HCEC 1CT (cell line): ENCODE measurements at places on chromosomes 1 and 21.

DNA sequence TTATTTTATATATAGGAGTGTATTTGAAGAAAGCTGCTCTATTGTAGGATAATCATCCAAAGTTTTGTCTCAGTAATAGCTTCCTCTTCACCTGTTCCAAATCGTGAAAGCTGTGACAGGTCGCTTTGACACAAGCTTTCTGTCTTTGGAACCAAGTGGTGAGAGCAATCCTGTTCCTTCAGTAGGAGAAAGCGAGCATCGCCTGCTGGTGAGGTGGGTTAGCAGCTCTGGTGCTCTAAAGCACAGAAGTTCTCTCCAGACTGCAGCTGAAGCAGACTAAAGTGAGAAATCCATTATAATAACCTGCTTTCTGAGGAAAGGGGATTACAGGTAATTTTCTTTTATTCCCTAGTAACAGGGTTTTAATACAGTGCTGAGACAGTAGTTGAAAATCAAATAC is 803.8 kb downstream of the ADGRL2 start:
- no peak for DNase-seq

DNA sequence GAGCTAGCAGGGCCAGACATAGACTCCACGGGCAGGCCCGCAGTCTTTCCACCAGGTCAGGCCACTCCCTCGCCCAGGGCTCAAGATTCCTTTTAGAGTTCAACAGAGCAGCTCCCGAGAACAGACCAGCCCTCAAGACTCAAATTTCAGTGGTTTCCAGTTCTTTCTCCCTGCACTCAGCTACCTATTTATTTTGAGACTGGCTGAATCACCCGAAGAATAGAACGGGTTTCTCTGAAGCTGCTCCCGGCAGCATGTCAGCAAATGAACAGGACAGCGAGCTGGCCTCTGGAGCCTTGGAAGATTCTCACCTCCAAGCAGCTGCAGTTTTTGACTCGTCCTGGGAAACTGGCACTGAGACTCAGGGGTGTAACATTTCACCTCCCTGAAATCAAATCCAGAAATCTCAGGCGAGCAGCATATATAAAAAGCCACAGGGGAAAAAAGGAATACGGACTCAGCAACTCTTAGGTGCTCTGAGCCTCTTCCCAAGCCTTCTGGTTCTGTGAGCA is 177.9 kb downstream of the CLIC6 start:
- DNase-seq: peak; percentile 9

DNA sequence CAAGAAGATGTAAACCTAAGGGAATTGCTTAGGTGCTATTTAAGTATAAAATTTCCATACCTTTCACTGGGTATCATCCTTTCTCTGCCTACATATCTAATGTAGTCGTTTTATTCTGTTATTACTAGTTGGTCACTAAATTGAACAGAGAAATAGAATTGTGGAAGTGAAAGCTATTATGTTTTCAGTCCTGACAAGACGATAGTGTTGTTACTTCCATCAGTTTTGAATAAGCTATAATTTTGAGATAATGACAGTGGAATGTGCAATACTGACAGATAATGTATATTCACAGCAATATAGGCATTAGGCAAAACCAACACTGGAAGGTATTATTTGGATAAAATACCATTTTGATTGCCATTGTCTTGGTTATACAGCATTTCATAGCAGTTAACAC is 181.8 kb downstream of the ADGRL2 start:
- no peak for DNase-seq

GRCh38 chr1:39352881-39353280 is 138.6 kb upstream of the BMP8A start:
- peak; percentile 38 for DNase-seq

- DNase-seq: no peak
Measured at GRCh38 chr1:60065199-60065598, 8.4 kb downstream of the C1orf87 start.

DNA sequence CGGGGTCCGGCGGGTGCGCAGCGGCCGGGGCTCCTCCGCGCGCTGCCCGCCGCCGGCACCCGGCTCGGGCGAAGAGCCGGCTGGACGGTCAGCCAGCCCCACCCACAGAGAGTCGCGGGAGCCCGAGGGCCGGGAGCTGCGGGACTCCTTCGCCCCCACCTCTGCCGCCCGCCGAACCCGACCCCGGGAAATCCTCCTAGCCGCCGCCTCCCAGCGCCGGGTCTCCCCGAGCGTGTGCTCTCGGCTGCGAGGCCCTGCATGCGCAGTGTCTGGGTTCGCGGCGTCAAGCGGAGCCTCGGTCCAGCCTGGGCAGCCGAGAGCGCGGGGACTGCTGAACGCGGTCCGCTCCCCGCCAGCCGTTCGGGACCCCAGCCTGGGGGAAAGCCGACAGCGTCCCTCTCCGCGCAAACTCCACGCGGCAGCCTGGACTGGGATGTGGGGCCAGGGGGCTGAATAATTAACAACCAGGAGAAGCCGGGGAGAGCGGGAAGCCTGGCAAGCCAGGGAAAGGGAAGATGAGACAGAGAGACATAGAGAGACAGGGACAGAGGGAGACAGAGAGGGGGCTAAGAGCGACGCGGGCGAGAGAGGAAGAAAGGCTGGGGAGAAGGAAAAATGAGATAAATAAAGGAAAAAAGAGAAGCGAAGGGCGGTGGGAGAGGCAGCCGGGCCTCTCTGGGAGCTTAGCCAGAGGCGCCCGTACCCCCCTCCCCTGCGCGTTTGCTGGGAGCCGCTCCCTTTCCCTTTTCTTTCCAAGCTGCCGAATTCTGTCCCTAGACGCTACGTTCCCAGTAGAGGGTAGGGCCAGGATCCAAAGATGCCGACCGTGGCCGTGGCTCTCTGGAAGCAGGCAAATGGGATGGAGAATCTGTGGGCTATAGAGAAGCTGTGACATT is 64.2 kb downstream of the MEF2D start:
- no peak for DNase-seq

DNA sequence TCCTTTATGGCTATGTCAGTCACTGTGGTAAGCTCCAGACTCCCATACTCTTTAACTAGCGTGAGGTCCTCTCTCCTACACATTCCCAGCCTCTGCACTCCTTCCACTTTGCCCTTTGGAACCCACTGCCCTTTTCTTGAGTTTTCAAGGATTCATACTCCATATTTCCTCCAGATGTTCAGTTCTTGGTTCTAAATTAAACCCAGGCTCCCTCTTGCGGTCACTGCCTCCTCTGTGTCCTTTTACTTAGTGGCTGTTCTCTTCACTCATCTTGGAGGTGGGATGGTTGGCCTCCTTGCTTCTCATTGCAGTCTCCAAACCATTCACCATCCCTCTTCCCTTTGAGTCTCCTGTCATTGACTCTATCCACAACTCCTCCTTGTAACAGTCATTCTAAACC is 208.1 kb downstream of the TGFB2 start:
- peak; percentile 32 for DNase-seq

GRCh38 chr1:227888404-227889046 is 59.2 kb downstream of the WNT9A start:
- DNase-seq: no peak

- DNase-seq: no peak
Measured at GRCh38 chr1:113210248-113210647, 137.2 kb downstream of the LRIG2 start.

DNA sequence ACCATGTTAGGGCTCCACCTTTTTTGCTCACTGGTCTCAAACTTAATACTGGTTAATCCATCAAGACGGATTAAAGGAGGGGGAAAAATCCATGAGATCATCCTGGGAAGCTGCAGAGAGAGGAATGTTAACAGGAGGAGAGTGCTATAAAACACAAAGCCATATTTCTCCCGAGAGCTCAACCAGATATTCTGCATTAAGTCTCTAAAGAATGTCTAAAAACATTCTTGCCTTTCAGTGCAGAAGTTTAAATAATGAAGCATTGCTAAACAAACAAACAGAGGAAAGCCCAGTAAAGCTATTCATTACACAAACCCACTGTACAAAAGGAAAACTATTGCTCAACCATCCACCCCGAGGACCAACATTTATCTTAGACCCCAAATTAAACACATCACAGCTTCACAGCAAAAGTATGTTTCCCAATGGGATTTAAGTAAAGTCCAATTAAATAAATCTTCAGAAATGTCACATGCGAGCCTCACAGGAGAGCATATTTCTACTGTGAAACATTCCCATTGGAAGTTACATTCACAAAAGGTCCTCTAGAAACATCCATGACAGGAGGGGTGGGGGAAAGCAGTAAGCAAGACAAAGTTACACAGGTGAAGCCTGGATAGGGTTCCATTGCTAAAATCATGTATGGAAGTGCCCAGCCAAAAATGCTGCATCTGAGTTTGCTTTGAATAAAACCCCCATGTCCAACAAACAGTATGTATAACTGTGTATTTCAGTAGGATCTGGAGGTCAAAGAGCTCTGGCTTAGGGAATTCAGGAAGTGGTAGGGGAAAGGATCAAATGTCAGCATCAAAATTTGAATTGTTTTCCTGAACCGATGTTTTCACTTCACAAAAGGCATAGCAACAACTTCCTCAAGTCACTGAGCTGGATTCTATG is 23.3 kb downstream of the DUSP10 start:
- peak; percentile 91 for DNase-seq

GRCh38 chr1:30159015-30159414 is 564.4 kb downstream of the MATN1 start:
- no peak for DNase-seq

GRCh38 chr1:69863704-69864103 is 296.0 kb downstream of the LRRC7 start:
- no peak for DNase-seq

- no peak for DNase-seq
Measured at GRCh38 chr21:29403922-29404538, 105.3 kb downstream of the BACH1 start.

GRCh38 chr1:5905436-5905835 is 86.8 kb downstream of the NPHP4 start:
- DNase-seq: no peak

- DNase-seq: no peak
Measured at GRCh38 chr1:2529784-2530512, at the start of gene HES5. Gene HES5, minus strand, starts transcription at chr1:2530263. Its CDS starts 99 bp downstream, at chr1:2530164.

GRCh38 chr1:56326056-56326455 is 253.3 kb downstream of the PLPP3 start:
- DNase-seq: peak; percentile 40

GRCh38 chr1:240720976-240721375 is 109.0 kb upstream of the GREM2 start:
- peak; percentile 53 for DNase-seq

DNA sequence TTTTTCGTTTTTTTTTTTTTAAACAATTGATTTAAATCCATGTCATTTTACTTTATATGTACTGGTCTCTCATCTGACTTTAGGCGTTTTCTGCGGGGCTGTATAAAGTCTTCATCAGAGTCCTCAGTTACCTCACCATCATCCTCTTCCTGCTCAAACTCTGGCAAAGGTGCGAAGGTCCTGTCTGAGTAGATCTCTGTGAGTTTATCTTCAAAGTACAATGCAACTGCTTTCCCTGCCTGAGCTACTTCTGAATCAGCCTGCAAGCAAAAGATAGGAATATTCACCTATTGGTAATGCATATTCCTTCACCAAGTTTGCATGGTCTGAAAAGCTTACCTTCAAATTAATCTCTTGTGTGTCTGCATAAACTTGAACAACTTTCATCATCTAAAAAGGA is 113.4 kb downstream of the TRIM33 start:
- no peak for DNase-seq

DNA sequence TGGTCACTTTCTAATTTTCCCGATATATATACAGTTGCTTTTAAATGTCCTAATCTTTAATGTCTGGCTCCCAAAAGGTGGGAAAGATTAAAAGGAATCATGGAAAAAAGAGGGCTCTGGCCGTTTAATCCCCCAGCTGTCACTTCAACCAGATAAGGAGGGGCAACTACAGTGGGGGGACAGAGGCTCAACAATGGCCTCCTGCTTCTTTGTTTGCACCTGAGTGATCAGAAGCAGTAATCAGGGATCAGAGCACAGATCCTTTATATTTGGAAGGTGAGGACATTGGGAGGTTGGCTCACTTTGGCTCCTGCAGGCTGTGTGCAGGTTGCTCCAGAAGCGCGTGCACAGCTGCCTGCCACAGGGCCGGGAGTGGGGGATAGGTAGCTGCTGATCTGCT is 212.8 kb downstream of the FMN2 start:
- DNase-seq: no peak

DNA sequence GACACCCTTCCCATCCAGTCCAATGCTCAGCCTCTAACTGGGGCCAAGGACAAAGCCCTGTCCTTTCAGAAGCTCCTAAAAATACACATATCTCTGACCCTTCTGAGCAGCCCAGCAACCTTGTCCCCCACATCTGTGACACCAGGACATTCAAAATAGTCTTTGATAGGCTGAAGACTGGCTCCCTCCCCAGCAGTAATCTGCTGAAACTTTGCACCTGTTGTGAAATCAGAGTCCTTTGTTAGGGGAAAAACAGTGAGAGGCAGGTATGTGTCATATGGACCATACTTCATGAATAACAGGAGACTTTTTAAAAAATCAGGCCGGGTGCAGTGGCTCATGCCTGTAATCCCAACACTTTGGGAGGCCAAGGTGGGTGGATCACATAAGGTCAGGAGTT is 82.4 kb upstream of the VAMP3 start:
- no peak for DNase-seq

DNA sequence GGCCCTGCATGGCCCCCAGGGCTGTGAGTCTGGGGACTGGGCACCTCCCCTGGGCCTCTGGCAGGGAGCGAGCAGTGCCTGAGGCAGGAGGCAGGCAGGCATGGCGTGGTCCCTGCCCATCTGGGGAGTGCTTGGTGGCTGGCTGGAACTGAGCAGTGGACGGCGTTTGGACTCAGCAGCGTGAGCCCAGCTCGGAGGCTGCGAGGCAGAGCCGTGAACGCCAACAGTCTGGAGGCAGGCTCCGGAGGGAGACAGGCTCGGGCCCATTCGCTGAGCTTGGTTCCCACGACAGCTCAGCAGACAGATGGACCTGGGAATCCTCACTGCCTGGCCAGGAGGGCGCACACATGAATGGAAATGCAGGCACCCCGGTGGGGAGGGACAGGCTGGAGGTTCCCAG is 160.7 kb upstream of the POU3F1 start:
- no peak for DNase-seq

DNA sequence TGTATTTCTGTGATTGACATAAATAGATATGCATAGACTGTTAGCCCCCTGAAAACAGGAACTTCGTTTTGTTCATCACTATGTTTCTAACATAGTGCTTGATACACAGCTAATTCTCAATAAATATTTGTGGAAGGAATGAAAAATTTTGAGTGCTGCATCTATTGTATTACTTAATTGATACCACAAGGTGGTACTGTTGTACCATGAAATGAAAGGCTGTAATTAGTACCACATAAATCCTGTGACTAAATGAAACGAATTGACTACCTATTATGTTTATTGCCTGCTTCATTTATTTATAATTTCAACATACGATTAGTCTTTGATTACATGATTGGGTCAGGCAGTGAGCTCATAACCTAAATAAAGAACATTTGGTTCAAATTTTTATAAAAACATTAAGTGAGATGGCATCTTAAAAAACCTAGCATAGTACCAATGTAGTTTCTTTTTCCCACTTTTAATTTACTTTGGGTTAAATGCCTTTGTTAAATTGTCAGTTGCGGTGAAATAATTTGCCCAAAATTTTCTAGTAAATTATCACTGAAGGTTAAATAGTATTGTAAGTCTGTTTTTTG is 15.0 kb upstream of the TGFB2 start:
- DNase-seq: peak; percentile 48

GRCh38 chr1:43540653-43541071 is 10.0 kb downstream of the PTPRF start:
- no peak for DNase-seq
